Ureter (tissue), 1 donor: ENCODE measurements at places on chromosomes 7 and 10. TPM values are rescaled to one million over a fixed set of nuclear protein-coding genes. Genes with fewer than 3 reads are reported as not detected.

DNA sequence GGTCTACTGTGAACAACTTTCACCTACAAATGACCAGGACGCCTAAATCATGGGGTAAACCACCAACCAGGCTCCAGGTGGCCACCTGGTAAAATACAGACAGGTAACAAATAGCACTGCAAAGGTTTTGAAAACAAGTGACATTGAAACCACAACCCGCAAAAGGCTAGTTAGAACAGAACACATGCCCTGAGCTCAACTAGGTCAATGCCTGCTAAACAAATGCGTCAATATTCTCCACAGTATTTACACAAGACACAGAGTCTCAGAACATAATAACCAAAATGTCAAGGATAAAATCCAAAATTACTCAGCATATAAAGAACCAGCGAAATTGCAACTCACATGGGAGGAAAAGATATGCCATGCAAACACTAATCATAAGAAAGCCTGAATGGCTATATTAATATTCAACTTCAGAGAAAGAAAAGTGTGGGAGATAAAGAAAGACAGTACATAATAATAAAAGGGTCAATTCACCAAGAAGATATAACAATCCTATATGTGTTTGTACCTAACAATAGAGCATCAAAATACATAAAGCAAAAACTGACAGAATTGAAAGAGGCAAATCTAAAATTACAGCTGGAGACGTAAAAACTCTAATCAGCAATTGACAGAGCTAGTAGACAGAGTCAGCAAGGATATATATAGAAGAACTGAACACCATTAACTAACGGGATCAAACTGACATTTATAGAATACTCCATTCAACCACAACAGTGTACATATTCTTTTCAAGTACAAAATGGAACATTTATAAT lies 47.6 kb downstream of the SMURF1 start:
- DNase-seq, result no peak

GRCh38 chr7:99366646-99367045 lies 7.9 kb upstream of the ARPC1B start:
- no peak for DNase-seq

TMEM130 gene
- 1.6 TPM for total RNA-seq

ANKRD61 gene
- total RNA-seq, result not detected

DNA sequence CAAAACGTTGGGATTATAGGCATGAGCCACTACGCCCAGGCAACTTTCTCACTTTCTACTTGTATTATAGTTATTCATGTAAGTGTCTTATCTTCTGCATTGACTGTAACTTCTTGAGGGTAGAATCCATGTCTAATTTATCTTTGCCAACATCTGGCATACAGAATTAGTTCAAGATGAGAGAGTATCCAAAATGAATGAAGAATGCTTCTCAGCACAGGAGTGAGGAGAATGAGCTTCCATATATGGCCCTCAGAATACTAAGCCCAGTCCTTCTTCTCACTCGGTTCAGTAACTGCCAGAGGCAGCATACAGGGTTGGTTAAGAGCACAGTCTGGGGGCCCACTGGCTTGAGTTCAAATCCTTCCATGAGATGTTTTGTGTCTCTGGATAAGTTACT lies 75.0 kb upstream of the LRRC17 start:
- no peak for DNase-seq

DNA sequence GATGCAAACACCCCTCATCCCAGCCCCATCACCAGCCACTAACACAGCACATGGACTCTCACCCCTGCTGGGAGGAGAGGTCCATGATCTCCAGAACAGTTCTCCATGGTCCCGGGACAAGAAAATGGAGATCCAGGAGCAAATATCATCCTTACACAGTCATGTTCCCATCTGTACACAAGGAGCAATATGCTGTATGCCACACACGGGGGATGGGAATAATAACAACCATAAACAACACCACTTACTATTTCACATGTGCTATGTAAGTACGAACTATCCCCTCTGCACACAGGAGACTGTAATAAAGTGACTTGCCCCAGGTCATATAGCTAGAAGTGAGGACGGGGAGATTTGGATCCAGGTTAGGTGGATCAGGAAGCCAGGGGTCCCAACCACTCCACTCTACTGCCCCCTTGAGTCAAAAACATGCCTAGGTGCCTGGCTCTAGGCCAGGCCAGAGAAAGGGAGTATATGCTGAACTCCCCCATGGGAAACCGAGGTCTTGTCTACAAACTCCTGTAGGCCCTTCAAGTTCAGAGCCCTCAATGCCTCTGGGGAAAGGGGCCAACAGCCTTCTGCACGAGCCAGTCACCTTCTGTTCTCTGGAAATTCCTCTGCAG lies 34.1 kb downstream of the LRRC20 start:
- no peak for DNase-seq

- DNase-seq, result no peak
These were observed 40.5 kb upstream of the LMTK2 start for GRCh38 chr7:98066208-98066607.

DNA sequence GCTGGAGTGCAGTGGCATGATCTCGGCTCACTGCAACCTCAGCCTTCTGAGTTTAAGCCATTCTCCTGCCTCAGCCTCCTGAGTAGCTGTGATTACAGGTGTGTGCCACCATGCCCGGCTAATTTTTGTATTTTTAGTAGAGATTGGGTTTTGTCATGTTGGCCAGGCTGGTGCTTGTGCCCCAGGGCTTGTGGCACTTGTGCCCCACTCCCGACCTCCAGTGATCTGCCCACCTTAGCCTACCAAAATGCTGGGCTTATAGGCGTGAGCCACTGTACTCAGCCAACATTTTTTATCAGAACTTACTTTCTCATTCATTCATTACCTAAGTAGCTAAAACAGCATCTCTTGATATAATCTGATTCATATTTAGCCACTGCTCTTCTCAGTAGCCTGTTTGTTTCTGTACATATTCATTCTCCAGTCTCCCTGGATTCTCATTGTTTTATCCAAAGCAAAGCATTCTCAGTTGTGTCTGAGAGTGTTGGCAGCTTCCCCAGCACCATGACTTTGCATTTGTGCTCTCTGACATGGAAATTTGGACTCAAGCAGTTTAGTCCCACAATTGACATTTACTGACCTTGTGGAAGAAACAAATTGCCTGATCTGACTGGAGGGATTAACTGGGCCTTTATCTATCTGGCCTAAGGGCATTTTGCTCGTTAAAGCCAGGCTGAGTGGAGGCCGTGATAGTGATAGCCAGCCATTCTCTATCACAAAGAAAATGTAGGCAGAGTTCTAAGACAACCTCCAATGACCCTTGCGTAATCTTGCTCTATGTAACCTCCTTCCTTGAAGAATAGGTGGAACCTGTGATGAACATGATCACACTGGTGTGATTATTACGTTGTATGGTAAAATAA lies 44.9 kb downstream of the AKR1B15 start:
- peak; percentile 78 for DNase-seq

GRCh38 chr7:47570649-47571050 lies 11.3 kb downstream of the TNS3 start:
- DNase-seq, result peak; percentile 45

GRCh38 chr7:132295175-132295574 lies 281.1 kb downstream of the PLXNA4 start:
- DNase-seq, result no peak

MNX1 gene
- total RNA-seq, result not detected

GRCh38 chr10:104563051-104563450 lies 78.0 kb upstream of the SORCS3 start:
- DNase-seq, result no peak

DNA sequence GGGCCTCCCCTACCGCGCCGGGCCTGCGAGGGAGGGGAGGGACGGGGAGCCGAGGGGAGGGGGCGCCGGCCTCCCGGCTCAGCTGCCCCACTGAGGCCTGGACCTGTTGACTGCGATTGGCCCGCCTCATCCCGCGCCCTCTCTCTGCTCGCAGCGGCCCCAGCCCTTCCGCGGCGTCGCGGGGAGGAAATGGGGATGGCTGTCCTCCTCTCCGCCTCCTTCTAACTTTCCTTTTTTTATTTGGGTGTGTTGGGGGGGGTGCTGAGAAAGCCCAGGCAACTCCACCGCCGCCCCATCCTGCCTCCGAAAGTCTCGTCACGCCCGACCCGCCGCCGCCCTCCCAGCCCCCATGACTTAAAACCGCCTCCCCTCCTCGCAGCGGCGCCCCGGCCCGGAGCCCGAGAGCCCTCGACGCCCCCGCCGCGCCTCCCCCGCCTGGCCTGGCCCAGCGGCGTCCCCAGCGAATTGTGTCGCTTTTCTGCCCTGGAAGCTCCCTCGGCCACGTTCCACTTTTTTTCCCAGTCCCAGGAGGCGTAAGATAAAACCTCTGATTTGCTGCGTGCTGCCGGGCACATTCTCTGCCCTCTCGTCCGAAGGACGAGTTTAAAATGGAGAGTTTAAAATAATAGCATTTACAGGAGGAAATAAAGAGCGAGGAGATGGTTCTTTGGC lies 842 bp upstream of the SKIDA1 start:
- DNase-seq, result peak; percentile 92

DNA sequence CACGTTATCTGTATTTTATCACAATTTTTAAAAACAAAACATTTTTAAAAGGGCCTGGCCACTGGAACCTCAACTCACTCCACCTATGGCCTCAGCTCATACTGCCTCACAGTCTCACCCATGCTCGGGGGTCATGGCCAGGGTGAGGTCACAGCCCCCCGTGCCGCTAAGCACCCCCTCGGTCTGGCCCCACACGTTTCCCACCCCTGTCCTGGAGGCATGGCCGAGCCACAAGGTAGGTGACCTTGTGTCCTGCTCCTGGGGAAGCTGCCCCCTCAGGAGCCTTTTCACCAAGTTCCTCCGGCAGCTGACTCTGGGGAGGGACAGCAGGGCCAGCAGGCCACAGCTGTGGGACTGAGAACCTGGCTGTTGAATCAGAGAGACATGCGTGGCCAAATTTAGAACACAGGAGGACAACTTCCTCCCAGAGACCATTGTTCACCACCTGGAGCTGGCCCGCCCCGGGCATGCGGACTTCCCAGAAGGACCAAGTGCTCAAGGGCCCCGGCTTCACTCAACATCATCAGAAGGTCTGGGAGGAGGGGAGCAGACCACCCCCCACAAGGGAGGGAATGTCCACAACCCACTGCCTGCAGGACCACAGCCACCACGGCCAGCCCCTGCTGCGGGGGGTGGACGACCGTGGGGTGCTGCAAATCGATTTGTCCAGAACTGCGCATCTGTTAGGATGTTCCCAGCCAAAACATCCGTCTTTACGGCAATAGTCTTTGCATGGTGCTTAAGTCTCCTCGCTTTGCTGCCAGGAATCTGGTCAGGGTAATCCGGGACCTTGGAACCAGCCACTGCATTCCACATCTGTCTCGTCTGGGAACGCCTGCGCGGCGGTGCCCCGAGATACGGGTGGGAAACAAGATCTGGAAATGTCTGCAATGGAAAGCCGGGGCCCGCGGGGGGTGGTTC lies 48.6 kb upstream of the PDGFA start:
- no peak for DNase-seq

LIPF gene
- total RNA-seq, result not detected

CLCN1 gene
- 0.31 TPM for total RNA-seq

DNA sequence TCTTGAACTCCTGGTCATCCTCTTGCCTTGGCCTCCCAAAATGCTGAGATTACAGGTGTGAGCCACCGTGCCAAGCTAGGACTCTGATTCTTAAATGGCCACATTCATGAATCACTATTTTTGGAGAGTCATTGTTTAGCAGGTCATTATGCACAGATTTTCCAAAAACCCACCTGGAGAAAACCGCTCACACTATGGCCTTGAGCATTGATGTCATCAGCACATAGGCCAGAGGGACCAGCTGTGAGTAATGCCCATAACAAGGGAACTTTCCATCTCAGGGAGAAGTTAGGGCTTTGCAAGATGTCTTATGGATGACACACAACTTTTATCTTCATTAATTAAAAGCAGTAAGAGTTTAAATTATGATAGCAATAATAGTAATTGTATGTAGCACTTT lies 86.4 kb upstream of the KIF5B start:
- DNase-seq, result no peak

ZNF37A gene
- total RNA-seq, result 21.1 TPM

GRCh38 chr7:141660259-141660658 lies 41.7 kb downstream of the DENND11 start:
- DNase-seq, result no peak

- DNase-seq, result peak; percentile 83
These were observed at the start of gene ZNF32 for GRCh38 chr10:43648398-43649184. TSS of gene ZNF32 (minus strand) at chr10:43648881. CDS start at chr10:43646133, 2,748 bp downstream.

- no peak for DNase-seq
These were observed 6.8 kb downstream of the MYO1G start for GRCh38 chr7:44971902-44972441.

GRCh38 chr7:29297194-29297890 lies 102.8 kb downstream of the CHN2 start:
- DNase-seq, result no peak

DNA sequence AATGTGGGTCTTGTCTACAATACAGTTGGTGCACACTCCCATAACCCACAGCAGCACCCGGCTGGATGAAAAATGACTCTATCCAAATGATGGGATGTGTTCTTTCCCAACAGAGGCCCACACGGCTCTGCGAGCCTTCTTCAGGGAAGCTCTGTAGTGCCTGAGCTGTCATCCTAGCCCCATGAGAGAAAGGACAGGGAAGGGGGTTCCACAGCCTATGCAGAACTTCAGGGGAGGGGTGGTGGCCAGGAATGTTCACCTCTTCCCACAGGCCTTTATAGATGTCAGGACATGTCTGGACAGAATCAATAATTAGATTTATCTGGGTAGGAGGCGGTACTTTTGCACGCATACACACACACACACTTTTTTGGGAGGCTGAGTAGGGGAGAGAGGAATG lies 109.0 kb downstream of the JCAD start:
- DNase-seq, result no peak

DNA sequence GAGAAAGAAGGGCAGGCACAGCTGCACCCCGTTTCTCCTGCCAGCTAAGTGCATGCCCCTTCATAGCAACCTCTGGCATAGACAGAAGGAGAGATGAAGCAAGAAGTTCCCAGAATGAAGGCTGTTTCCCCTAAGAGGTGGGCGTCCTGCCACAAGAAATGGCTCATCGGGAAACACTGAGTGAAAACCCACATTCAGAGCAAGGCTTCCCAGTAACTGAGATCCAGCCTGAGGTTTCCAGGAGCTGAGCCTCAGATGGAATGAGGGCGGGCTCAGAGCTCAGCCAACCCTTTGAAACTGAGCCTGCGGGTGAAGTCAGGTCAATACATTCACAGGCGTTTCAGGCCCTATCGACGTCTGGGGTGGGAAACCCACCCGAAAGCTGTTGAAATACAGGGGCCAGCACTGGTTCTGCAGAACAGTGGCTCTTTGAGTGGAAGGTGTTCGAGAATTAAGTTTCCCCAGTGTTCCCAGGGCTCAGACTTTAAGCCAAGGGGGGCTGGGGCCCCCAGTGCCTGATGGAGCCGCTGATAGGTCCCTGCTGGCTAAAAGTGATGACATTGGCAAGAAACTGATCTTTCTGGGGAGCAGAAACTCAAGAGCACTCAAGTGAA lies 510.2 kb downstream of the RPS24 start:
- peak; percentile 80 for DNase-seq

DNA sequence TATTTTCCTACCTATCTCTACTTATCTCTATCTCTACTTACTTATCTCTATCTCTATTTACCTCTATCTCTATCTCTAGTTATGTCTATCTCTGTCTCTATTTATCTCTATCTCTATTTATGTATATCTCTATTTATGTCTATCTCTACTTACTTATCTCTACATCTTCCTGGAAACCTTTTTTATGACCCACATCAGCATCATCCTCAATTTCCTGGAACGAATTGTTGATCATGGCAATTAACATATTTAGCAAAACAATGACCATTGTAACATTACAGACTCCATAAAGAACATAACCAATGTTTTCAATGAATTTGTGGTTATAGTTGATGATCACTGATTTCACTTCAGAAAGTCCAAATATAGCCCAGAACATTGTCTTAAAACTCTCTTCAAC lies 18.3 kb downstream of the GIMAP6 start:
- no peak for DNase-seq

JAZF1 gene
- total RNA-seq, result 16.1 TPM

- no peak for DNase-seq
These were observed 45.3 kb upstream of the ANKRD1 start for GRCh38 chr10:90966146-90966545.
